ENCODE measurements at places on chromosomes 16 and 17.

DNA sequence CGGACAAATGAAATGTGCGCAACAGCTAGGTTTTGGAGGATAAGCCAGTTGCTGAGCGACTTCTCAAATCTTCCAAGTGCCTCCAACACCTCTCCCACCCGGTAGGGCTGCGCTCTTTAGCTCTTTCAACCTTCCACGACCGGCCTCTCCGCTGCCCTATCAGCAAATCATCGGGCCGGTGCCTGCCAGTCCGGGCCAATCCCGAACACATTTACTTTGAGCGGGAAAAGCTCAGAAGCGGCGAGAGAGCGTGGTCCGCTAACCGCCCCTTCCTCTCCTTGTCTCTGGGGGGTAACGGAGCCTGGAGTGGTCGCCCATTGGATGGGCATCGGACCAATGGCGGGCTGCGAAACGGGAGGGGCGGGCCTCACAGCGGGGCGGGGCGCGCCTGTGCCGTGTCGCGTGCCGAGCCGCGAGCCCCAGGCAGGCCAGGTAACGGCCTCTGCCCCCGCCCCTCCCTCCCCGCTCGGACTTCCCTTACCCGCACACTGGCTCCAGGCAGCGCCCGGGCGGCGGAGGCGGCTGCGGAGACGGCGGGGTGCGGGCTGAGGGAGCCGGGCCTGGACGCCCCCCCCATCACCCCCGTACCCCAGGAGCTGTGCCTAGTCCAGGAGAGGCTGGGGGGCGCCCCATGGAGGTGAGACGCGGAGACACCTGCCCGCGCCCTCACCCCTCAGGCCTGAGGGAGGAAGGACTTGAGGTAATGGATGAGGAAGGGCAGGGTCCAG is at the start of gene MEIOC:
MEIOC (plus strand) TSS at position 486 of the 728 bp plus-strand sequence; CDS start at position 632, 146 bp downstream.
- no peak for DNase-seq

DNA sequence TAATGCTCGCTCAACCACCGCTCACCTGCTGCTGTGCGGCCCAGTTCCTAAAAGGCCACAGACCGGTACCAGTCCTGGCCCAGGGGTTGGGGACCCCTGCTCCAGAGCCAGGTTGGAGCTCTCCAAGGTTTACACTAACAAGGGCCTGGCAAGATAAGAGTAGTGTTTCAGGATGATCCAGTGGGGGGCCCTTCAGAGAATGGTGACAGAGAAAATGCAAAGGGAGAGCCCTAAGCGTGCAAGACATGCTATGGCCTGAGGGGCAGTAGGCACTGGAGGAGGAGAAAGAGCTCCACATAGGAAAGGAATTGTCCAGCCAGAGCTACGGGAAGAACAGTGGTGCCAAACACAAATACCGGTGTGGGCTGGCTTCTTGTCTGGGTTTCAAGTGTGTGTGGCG is 233.4 kb downstream of the STX8 start:
- DNase-seq: no peak

- DNase-seq: no peak
Measured at GRCh38 chr16:84368308-84368996, at the start of gene ATP2C2. ATP2C2 (plus strand) TSS chr16:84368538; CDS start chr16:84368616, 78 bp downstream.

DNA sequence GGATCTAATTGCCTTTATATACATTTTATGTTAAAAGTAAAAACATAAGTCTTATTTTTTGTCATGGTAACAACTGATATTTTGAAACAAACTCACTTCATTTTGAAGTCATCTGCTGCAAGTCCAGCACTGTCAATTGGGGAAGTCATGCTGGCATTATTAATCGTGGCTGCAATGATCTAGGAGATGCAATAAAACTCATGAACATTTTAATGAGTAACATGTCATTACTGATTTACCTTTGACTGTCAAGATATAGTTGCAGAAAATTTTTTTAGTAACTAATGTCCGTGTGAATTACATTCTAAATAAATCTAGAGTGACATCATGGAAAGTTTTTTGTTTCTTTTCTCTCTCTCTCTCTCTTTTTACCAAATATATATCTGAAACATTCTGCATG is 17.3 kb upstream of the KRT24 start:
- DNase-seq: no peak

DNA sequence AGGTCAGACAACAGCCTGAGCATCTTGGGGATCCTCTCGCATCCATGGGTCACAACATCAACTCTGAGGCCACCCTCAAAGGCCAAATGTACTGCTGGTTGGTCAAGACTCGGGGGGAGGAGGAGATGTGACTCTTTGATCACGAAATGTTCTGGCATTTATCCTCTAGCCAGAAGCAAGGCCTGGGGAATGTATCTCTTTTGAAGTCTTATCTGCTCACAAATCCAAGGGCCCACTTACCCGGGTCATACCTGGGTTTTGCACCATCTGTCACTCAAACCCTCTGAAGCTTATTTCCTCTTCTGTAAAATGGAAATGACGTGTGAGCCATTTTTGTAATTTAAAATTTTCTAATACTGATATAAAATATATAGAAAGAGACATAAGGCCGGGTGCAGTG is 13.2 kb downstream of the CA7 start:
- no peak for DNase-seq

DNA sequence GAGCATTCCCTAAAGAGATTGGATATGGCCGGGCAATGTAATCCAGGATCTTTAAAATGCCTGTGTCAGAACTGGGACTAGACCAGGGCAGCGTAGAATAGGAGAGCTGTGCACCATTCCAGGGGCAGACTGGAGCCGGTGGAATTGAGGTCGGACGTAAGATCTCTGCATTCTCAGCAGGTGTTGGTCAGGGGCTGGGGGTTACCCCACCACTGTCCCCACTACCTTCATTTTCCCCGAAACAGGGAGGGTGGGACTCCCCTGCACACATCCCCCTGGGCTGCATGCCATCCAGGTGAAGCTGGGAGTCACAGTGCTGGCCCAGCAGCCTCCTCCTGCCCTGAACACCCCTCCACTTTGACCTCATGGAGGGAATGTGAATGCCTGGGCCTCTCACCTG is 17.8 kb downstream of the OSBPL7 start:
- no peak for DNase-seq

DNA sequence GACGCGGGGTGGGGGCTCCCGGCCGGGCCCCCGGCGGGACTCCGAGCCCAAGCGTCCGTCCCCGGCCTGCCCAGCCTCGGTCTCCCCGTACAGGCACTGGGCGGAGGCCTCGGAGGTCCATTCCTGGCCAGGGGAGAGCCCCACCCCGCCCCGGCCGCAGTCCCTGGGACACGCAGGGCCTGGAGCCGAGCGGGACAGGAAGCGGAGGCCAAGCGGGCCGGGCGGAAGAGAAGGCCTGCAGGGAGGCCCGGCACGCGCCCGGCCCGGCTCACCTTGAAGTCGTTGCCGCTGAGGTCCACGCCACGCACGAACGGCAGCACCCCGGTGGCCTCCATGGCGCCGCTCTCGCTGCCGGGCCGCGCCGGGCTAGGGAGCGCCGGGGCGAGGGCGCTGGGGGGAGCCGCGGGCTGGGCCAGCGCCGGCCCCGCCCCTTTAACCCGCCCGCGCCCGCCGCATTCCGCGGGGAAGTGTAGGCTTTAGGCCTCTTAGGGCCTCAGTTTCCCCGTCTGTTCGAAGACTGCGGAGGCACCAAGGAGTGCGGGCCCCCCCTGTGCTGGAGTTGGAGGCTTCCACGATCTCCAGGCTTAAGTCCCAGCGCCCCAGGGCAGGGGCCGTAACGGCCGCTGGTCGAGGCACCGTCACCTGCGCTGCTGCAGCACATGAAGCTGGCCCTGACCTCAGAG is at the start of gene FLII:
FLII (minus strand) TSS at position 383 of the 683 bp plus-strand sequence; CDS start at position 335, 48 bp downstream.
- DNase-seq: no peak

DNA sequence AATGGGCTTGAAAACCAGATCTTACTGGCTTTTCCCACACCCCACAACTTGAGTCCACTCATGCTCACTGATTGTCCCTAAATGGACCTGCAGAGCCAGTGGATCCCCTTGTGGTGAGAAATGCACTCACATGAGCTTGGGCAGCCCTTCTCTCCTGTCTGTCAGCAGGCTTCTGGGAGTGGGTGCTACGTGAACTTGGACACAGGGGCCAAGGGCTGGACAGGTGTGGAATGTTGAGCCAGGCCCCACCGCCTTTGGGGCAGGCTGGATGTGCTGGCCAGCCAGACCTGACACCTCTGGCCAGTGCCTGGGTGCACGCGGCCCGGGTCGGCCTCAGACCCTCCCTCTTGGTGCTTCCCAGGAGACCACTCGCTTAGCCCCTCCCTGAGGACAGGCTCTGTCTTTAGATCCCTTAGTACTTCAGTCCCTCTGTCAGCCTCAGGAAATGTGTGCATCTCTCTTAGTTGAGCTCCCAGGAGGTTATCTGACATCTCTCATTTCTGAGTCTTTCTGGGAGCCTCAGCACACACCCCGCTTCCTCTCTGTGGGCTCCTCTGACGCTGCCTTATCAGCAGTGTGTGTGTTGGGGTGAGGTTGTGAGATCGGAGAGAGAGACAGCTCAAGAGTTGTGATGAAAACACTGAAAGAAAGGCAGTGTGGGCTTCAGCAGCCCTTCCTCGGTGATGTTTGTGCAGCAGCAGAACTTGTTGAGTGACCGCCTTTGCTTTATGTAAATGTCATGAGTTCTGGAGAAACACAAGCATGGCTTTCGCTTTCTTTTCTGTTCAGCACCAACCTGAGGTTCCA is 117.0 kb downstream of the RAB11FIP4 start:
- DNase-seq: no peak

GRCh38 chr17:57032343-57032742 is 52.7 kb upstream of the AKAP1 start:
- no peak for DNase-seq

GRCh38 chr17:74429604-74430384 is 2.1 kb upstream of the GPRC5C start:
- DNase-seq: no peak

DNA sequence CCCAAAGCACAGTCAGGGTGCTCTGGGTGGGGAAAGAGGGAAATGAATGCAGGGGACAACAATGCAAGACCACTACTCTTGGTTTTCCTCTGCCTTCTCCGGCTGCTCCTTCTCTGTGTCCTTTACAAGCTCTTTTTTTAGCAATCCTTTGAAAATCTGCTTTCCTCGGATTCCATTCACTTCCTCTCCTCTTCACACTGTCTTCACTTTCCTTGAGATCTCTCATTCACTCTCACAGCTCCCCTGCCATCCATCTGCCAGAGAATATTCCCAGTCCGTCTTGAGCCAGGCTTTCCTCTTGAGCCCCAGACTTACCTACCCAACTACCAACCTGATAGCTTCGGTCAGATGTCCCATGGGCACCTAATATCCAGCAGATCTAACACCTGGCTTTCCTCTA is 11.0 kb upstream of the SPOP start:
- no peak for DNase-seq

- DNase-seq: no peak
Measured at GRCh38 chr17:9755083-9755482, 36.3 kb downstream of the DHRS7C start.

GRCh38 chr17:7854078-7854777 is 638 bp upstream of the TMEM88 start:
- no peak for DNase-seq

DNA sequence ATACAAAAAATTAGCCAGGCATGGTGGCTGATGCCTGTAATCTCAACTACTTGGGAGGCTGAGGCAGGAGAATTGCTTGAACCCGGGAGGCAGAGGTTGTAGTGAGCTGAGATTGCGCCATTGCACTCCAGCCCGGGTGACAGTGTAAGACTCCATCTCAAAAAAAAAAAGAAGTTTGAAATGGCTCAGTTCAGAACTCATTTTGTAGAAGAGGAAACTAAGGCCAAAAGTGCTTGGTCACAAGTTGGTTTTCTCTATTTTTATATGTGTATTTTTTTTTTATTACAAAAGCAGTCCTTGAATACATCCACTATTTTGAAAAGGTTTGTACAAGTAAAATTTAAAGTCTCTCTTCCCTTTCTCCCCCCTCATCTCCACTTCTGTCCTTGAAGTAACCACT is 5.5 kb downstream of the TAC4 start:
- no peak for DNase-seq

- DNase-seq: no peak
Measured at GRCh38 chr17:78305801-78306200, 54.1 kb downstream of the SOCS3 start.

DNA sequence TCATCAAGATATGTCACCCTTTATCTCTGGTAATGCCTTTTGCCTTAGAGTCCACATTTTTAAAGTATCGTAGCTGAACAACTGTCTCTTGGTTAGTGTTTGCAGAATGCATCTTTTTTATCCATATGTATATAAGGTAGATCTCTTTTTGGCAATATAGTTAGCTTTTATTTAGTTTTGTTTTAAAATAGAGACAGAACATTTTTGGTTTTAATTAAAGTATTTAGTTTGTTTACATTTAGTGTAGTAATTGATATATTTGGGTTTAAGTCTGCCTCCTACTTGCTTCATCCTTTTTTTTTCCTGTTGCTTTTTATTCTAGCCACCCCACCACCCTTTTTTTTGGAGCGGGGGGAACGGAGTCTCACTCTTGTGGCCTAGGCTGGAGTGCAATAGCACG is 184.6 kb upstream of the CHMP6 start:
- no peak for DNase-seq

DNA sequence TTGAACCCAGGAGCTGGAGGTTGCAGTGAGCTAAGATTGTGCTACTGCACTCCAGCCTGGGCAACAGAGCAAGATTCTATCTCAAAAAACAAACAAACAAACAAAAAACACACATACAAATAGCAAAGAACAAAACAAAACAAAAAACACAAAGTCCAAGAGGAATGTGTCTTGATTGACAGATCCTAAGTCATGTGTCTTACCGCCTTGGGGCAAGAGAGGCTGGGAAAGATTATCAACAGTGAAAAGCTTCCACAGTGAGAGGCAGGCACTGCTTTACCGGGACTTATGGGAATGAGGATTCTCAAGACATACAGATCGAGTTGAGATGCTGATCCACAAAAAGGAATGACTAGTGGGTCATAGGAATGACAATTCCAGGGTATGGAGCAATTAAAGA is 62.7 kb upstream of the GAS7 start:
- DNase-seq: no peak

DNA sequence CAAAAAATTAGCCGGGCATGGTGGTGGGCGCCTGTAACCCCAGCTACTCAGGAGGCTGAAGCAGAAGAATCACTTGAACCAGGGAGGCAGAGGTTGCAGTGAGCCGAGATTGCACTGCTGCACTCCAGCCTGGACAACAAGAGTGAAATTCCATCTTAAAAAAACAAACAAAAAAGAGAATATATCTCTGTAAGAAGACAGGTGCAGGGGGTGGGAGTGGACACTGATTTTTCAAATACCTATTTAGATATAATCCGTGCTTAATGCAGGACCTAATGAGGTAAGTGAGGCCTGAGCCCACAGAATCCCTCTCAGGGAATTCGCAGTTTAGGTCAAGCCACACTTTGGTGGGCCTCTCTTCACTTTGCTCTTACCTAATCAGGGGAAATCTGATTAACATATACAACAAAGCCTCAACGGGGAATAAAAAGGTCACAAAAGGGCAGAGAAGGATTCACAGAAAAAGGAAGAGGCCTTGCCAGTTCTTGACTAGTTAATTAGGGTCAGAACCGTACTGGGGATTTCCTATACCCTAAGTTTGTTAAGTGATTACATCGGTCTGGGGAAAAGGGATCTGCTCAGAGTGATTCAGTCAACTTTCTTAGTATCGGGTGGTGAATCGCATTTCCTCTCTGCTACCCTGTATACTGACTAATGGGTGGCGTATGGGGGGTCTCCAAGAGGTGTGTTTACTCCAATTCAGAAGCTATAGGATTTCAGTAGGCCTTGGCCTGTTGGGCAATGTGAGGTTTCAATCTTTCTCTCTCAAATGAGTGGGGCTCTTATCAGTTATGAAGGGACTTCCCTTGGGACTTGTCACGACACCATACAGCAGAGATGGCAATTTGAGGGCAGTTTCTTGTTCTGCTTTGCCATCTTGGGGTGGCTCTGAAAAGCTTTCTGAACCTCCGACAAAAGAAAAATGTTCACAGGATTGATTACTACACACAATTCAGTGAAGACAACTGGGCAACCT is 1.9 kb upstream of the NFAT5 start:
- no peak for DNase-seq

- DNase-seq: no peak
Measured at GRCh38 chr16:49378238-49378637, 4.6 kb downstream of the C16orf78 start.

Data from left renal pelvis (tissue), 4 donors.